ENCODE measurements at places on chromosomes 6 and 20. TPM values are rescaled to one million over a fixed set of nuclear protein-coding genes. Genes with fewer than 3 reads are reported as not detected.
A peak's percentile ranks its signal among the peaks of the same experiment; 100 is the strongest.

SLC22A16 gene
- not detected for total RNA-seq

DNA sequence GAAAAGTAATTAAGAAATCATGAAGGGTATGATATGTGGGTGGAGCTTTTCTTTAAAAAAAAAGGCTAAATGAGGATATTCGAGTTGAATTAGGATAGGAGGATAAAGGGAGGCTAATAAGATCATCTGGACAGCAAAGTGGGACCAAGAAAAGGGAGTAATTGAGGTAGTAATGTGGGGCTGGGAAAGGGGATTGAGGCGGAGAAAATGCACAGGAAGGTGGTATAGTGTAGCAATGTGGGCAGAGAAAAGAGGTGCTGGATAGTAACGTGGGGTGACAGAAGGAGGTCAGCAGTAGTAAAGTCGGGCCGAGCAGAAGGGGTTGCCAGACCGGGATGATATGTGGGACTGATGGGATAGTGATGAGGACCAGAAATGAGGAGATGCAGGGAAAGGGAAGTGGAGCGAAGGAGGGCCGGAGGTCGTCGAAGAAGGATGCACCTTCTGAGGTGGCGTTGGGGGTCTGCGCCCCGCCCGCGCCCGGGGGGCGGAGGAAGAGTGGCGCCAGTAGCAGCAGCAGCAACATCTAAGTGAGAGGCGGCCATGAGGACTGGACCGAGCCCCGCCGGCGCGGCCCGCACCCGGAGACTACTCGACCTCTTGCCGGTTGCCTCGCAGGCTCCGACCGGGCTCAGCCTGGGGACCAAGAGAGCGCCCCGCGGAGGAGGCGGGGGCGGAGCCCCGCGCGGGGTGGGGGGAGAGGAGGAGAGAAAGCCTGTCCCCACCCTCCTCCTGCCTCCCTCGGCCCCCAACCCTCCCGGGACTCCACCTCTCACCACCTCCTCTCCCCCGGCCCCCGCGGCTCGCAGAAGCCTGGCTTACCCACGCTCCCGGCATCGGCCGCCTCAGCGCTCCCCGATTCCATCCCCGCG lies 887 bp downstream of the GABBR1 start:
- DNase-seq: peak; percentile 85
- H3K27ac ChIP-seq: no peak overlapping the region
- H3K27me3 ChIP-seq: no peaks in the 10 kb centered on the region
- no peaks in the 10 kb centered on the region for H3K36me3 ChIP-seq
- peaks cover 69% of the 10 kb centered on the region for H3K4me1 ChIP-seq

DNA sequence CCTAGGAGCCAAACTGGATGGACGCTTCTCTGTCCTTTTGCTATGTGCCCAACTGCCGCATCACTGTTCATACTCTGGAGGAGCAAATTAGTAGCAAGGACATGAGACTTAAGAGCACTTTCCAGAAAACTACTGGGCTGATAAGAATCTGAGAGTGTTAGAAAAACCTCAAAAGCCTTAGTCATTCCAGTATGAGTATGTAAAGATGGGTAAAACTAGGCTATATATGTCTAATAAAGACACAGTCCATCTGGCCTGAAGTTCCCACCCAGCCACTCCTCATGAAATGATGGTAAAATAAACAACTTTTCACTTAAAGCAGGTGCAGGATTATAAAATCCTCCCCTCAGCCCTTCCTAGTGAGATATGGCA lies 30.6 kb downstream of the SHLD1 start:
- H3K27ac ChIP-seq: no peak overlapping the region
- peaks cover 47% of the 10 kb centered on the region for H3K36me3 ChIP-seq
- no peaks in the 10 kb centered on the region for H3K27me3 ChIP-seq
- DNase-seq: no peak

DNA sequence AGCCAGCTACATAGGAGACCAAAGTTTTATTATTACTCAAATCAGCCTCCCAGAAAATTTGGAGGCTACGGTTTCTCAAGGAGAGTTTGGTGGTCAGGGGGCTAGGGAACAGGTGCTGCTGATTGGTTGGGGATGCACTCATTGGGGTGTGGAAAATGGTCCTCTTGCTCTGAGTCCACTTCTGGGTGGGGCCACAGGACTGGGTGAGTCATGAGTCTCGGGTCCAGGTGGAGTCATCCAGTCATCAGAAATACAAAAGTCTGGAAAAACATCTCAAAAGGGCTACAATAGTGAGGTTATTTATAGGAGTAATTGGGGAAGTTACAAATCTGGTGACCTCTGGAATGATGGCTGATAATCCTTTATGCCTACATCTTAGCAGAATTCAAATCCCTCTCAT lies 54.3 kb upstream of the SLC22A16 start:
- no peak overlapping the region for H3K27ac ChIP-seq
- DNase-seq: no peak
- no peaks in the 10 kb centered on the region for H3K4me1 ChIP-seq
- peaks cover 8% of the 10 kb centered on the region for H3K27me3 ChIP-seq

DNA sequence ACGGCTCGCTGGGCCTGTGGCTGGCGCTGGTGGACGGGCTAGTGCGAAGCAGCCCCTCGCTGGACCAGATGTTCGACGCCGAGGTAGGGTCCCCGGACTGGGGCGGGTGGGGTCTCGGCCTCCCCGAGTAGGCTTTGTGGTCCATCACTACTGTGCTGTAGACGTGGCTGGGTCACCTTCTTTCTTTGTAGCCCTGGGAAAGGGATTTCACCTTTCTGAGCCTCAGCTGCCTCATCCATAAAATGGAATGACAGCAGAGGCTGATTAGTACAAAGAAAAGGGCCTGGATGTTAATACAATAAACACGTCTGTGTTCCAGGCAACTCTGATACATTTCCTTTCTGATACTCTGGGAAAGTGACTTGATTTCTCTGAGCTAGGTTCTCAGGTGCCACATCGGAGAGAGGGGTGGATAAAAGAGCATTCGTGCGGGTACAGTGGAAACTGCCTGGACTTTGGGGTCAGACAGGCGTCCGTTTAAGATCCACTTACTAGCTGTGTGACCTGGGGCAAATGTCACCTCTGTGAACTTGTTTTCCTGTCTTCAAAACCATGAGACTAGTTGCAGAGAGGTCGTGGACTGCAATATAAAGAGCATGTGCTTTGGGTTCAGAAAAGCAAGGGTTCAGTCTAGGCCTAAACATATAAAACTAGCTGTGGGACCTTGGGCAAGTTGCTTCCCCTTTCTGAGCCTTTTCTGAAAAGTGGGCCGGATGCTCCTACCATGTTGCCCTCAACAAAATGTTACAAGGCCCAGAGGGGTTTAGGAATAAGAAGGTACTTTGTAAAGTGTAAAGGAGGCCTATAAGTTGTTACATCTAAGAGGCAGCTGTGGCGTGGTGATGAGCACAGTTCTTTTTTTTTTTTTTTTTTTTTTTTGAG lies 896 bp downstream of the SYS1 start:
- H3K27me3 ChIP-seq: peaks cover 1% of the 10 kb centered on the region
- H3K27ac ChIP-seq: peak overlapping the region; percentile 99
- DNase-seq: peak; percentile 48
- peaks cover 58% of the 10 kb centered on the region for H3K4me1 ChIP-seq

DNA sequence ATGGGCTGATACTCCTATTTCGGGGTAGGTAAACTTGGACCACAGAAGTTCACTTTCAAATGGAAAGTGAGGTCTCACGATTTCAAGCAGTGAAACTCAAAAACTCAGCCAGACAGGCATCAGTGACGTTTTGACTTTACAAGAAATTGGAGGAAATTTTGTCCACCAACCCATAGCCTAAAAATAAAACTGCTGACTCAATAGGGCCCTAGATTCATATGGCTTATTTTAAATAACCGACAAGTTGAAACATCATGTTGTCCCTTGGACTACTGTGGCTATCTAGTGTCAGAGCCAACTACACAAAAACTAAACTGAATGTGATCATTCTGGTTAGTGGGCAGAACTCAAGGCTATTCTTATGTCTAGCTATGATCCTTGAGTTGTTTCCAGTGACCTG lies 486.3 kb downstream of the GRIK2 start:
- no peaks in the 10 kb centered on the region for H3K27me3 ChIP-seq
- H3K36me3 ChIP-seq: no peaks in the 10 kb centered on the region
- H3K4me3 ChIP-seq: no peak overlapping the region
- DNase-seq: no peak
- no peak overlapping the region for H3K27ac ChIP-seq
